Astrocyte of the cerebellum (primary cell): ENCODE measurements at places on chromosomes 5 and 9.
A peak's percentile ranks its signal among the peaks of the same experiment; 100 is the strongest.

DNA sequence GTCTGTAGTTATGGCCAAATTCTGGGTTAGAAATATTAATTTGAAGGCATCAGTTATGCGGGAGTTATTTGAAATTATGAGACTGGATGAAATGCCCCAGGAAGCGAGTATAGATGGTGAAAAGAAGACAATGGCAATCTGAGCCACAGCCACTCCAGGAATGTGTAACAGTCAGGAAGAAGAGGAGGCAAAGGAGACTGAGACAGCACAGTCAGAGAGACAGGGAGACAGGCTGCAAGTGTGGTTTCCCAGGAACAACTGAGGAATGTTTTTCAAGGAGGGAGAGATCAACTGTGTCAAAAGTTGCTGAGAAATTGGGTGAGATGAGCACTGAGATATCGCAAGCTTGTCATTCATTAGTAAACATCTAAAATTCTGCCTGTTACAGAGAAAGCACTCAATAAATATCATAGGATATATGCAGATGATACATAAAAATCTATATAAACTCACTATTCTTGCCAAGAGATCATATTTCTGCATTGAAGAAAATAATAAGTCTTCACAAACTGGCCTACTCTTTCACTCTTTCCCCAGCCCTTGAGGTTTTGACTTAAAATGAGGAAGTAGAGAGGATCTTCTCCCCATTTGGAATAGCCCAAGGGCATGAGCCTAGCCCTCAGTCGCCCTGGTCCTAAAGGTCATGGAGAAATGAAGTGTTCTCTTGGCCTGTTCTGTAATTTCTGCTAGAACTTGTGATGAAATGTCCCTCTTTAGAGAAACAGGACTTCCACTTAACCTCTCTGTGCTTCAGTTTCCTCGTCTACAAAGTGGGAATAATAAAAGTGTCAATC is 48.5 kb upstream of the RLN1 start:
- DNase-seq, result no peak

DNA sequence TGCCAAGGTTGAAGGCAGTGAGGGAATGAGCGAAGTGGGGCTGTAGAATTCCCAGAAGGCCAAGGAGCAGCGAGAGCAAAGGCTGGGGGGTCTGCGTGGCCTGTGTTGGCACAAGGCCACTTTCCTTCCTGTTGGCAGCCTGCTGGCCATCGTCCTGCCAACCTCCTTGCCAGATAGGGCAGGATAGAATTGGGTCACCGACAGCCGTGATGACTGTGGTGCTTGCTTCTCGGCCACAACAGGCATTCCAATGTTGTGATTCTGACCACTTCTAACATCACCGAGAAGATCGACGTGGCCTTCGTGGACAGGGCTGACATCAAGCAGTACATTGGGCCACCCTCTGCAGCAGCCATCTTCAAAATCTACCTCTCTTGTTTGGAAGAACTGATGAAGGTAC is 18.9 kb downstream of the TRIP13 start:
- DNase-seq, result peak; percentile 59

GRCh38 chr5:169160405-169160901 is 140.5 kb downstream of the SLIT3 start:
- no peak for DNase-seq

- no peak for DNase-seq
These were observed 9.1 kb downstream of the UNC5A start for GRCh38 chr5:176819476-176819875.

DNA sequence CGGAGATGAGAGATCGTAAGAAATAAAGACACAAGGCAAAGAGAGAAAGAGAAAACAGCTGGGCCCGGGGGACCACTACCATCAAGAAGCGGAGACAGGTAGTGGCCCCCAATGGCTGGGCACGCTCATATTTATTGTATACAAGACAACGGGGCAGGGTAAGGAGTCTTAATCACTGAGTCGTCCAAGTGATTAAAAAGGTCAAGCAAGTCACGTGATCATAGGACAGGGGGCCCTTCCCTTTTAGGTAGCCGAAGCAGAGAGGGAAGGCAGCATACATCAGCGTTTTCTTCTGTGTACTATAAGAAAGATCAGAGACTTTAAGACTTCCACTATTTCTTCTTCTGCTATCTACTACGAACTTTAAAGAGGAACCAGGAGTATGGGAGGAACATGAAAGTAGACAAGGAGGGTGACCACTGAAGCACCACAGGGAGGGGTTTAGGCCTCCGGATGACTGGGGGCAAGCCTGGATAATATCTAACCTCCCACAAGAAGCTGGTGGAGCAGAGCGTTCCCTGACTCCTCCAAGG is 24.6 kb upstream of the QSOX2 start:
- DNase-seq, result no peak

- peak; percentile 94 for DNase-seq
These were observed 564.0 kb upstream of the KLF4 start for GRCh38 chr9:108053555-108054061.

DNA sequence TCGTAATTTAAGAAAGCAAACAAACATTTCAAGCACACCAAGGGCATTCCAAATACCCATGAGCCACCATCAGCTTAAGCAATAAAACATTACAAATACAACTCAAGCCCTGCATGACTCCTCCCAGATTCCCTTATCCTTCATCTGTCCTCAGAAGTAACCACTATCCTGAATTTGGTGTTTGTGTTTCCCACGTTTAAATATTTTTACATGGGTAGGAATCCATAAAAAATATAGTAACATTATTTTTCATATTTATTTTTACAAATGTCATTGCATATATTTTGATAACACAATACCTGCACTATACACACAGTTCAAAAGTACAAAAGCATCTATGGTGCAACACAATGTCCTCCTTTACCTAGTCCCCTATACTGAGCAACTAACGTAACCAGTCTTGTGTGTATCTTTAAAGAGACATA is 6.4 kb downstream of the PRKAA1 start:
- DNase-seq, result no peak

DNA sequence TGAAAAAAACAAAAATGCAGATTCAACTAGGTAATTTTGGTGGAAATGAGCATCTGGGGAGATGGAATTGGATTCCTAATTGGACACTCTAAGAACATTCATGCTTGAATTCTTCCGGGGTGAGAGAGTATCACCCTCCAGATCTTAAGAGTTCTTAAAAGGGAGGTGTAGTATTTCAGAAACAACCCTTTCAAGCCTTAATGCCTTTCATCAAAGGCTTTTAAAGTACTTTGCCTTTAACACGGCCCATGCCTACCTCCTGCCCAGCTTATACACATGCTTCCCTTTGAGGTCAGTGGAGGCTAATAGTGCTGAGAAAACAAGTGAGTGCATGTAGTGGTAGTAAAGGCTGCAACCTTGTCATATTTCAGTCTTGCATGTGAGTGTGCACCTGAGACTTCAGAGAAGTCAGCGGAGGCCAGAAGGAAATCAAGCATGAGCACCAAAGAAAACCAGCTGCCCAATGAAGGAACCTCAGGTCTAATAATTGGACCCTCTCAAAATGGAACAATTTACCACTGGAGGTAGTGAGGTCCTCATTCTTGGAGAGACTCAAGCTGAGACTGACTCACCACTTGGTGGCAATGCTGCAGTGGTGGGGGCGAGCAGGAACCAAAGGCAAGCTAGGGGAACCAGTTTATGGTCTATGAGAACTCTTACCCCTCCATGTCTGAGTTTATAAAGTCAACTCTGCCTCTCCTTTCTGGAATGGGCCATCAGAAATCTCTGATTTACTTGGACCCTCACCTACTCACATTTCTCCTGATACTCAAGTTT is 98.4 kb upstream of the GDNF start:
- no peak for DNase-seq

- no peak for DNase-seq
These were observed 280.3 kb upstream of the PANK3 start for GRCh38 chr5:168859471-168859870.

DNA sequence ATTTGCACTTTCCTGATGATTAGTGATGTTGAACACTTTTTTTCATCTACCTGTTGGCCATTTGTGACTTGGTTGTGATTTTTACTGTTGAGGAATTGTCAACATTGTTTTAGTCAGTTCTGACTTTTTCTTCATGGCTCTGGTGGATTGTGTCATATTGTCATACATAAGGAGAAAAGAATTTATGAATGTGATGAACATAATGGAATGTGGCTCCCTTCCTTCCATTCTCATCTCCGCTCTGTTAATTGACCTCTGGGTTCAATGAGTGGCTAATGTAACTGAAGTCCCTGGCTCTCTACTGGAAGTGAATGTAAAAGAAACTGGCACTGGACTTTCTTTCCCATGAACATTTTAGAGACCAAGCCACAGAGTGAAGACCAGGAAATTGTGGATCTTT is 49.2 kb downstream of the KIAA1958 start:
- DNase-seq, result no peak

- DNase-seq, result no peak
These were observed 1.6 kb downstream of the FBXW11 start for GRCh38 chr5:172004824-172005237.

GRCh38 chr9:129609486-129610212 is 11.3 kb downstream of the C9orf50 start:
- DNase-seq, result no peak

- no peak for DNase-seq
These were observed 3.7 kb upstream of the NIPAL4 start for GRCh38 chr5:157456301-157456700.

DNA sequence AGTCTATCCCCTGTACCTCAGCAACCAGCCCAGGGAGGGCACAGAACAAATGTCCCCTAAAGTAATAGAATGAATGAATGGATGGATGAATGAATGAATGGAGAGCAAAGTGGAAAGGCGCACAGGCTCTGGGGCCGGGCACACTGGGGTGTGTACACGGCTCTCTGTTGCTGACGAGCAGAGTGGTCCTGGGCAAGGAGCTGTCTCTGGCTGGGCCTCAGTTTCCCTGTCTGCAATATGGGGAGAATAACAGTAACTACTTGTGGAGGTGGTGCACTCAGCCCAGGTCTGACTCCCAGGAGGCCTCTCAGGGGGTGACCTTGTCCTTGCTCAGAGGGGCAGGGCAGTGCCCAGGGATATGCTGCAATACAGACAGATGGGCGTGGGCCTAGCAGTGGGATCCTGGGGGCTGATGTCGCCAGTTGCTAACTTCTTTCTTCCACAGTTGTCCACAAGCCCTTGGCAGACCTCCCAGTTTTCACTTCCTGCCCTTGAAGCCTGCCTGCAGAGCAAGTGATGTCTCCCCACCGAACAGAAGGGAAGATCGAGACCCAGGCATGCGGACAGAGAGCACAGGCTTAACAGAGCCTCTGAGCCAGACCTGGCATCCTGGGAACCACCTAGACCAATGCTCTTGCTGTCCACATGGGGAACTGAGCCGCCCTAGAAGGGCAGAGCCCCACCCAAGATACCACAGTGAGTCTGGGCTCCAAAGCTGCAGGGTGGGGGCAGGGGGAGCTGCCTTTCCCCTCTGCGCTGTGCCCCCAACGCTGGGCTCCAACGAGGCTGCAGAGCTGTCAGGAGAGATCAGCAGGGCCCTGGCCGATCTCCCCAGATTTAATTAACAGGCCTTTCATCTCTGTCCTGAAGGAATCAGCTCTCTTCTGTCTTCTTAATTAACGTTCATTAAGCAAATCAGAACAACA is 13.6 kb upstream of the LAMC3 start:
- peak; percentile 24 for DNase-seq

GRCh38 chr9:126205845-126206498 is 120.7 kb upstream of the MVB12B start:
- DNase-seq, result no peak

GRCh38 chr9:14633148-14633547 is 60.1 kb downstream of the ZDHHC21 start:
- no peak for DNase-seq

- no peak for DNase-seq
These were observed 144.2 kb downstream of the PCSK1 start for GRCh38 chr5:96288845-96289185.

- DNase-seq, result no peak
These were observed 214.7 kb upstream of the NR4A3 start for GRCh38 chr9:99606957-99607356.

- no peak for DNase-seq
These were observed 369.3 kb upstream of the IRX1 start for GRCh38 chr5:3226196-3226920.

DNA sequence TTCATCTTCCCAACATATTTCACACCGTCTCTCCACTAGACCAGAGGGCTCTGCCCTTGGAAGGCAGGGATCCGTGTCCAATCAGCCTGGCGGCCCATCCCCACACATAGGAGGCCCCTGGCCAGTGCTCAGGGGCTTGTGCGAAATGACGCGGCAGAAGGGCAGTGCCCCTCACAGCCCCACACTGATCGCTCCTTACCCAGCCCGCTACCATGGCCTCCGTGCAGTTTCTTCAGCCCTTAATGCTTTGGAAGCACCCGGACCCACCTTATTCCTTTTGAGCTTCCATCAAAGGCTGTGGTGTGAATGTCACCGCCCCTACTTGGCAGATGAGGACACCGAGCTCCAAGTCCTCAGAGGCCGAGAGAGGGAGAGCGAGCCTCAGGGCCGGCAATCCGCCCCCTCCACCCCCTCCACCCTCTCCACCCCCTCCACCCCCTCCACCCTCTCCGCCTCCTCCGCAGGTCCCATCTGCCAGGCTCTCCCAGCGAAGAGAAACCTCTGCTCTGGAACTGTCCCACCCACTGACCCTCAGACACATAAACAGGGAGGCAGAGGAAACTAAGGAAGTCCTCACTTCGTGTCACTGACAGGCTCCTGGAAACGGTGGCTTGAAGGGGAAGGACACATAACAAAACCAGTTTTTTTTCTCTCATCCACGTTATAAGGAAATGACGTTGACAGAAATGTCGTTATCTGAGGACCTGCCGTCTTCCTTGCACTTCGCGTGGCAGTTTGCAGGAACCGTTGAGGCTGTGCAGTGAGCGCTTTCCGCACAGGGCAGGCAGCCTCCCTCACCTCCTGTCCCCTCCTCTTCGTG is 13.9 kb downstream of the QSOX2 start:
- no peak for DNase-seq

- DNase-seq, result no peak
These were observed 469.9 kb downstream of the ARHGEF28 start for GRCh38 chr5:74095871-74096270.

- no peak for DNase-seq
These were observed 40.3 kb upstream of the ZNF622 start for GRCh38 chr5:16505904-16506303.

DNA sequence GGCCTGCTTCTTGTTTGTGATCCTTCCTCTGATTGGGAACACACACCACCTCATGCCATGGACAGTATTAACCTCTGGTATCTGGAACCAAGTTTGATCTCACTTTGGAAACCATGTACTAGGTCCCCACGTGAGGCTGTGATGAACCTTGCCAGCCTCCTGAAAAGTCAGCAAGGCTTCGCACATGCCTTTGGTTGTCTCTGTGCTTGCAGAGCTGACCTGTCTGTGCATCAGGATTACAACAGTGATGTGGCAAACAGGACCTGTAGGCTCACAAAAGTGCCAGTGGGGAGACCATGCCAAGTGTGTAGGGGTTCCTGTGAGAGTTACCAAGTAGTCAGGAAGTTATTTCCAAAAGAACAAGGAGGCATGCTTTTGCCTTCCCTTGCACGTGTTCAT is 1.4 kb downstream of the ACO1 start:
- no peak for DNase-seq
